ENCODE measurements at places on chromosomes 6 and 20. TPM values are rescaled to one million over a fixed set of nuclear protein-coding genes. Genes with fewer than 3 reads are reported as not detected.

Gene PTCHD4
- total RNA-seq, result 2.6 TPM

Gene TAPBP
- 167 TPM for total RNA-seq

Gene MPC1
- total RNA-seq, result 17.9 TPM

Gene AKIRIN2
- 30.3 TPM for total RNA-seq

Gene ZNF831
- total RNA-seq, result not detected

Gene KIAA1755
- 18.0 TPM for total RNA-seq

Gene THEMIS
- total RNA-seq, result not detected

Gene BIRC7
- total RNA-seq, result not detected

Gene CCR6
- total RNA-seq, result not detected

Gene CST4
- total RNA-seq, result 0.78 TPM

Gene SLC22A16
- total RNA-seq, result not detected

Gene ZC2HC1B
- total RNA-seq, result not detected

Gene PRELID3B
- 29.8 TPM for total RNA-seq

Gene TRIM40
- total RNA-seq, result not detected

Gene AGER
- 0.65 TPM for total RNA-seq

Gene IP6K3
- 6.6 TPM for total RNA-seq

Gene BTN1A1
- not detected for total RNA-seq

Gene RIN2
- total RNA-seq, result 25.9 TPM

All from epithelial cell of alveolus of lung (primary cell).